Cardiac muscle cell (in vitro differentiated cells and primary cell): ENCODE measurements at places on chromosomes 7 and 10. TPM values are rescaled to one million over a fixed set of nuclear protein-coding genes. Genes with fewer than 3 reads are reported as not detected.

MOGAT3 gene
- total RNA-seq: not detected in 2 replicates

GARS1 gene
- total RNA-seq: 71.5 and 82.9 TPM in 2 replicates

NUDT13 gene
- total RNA-seq: 1.5 and 2.1 TPM in 2 replicates

GPR22 gene
- 0.81 and 1.0 TPM in 2 replicates for total RNA-seq

SPDYE16 gene
- 0.11 and 1.1 TPM in 2 replicates for total RNA-seq

FFAR4 gene
- not detected in 2 replicates for total RNA-seq

CRYGN gene
- total RNA-seq: 1.0 and 1.3 TPM in 2 replicates

HTRA1 gene
- 139 and 154 TPM in 2 replicates for total RNA-seq

PLXNA4 gene
- total RNA-seq: 19.0 and 33.3 TPM in 2 replicates

EVX1 gene
- total RNA-seq: not detected in 2 replicates

MMRN2 gene
- 3.1 and 7.9 TPM in 2 replicates for total RNA-seq

PSD gene
- total RNA-seq: 19.8 and 24.7 TPM in 2 replicates

PNLIPRP2 gene
- total RNA-seq: not detected in 2 replicates

ADCYAP1R1 gene
- total RNA-seq: 0.56 and 4.5 TPM in 2 replicates

TAS2R3 gene
- 1.7 TPM in 1 of 2 replicates, not detected in the other for total RNA-seq

PLPP4 gene
- total RNA-seq: 0.42 and 0.74 TPM in 2 replicates

CH25H gene
- total RNA-seq: not detected in 2 replicates

ASB10 gene
- total RNA-seq: 1.0 and 1.4 TPM in 2 replicates

BICC1 gene
- total RNA-seq: 11.3 and 13.2 TPM in 2 replicates

SFXN2 gene
- total RNA-seq: 10.5 and 14.2 TPM in 2 replicates

GPNMB gene
- total RNA-seq: 0.39 TPM in 1 of 2 replicates, not detected in the other

SLC26A5 gene
- 0.11 and 0.15 TPM in 2 replicates for total RNA-seq

TAS2R41 gene
- total RNA-seq: not detected in 2 replicates

GPR15LG gene
- total RNA-seq: not detected in 2 replicates

FAM107B gene
- 6.0 TPM in 2 replicates for total RNA-seq

PDGFA gene
- total RNA-seq: 22.0 and 25.6 TPM in 2 replicates

THNSL1 gene
- 3.9 and 4.5 TPM in 2 replicates for total RNA-seq

DBNL gene
- 130 TPM in 2 replicates for total RNA-seq

PRPS1L1 gene
- total RNA-seq: not detected in 2 replicates

NEUROG3 gene
- not detected in 2 replicates for total RNA-seq

DNAJB6 gene
- total RNA-seq: 110 and 117 TPM in 2 replicates

HMX3 gene
- not detected in 2 replicates for total RNA-seq

TBXAS1 gene
- 0.83 and 4.1 TPM in 2 replicates for total RNA-seq

TSPAN12 gene
- total RNA-seq: 3.7 and 6.7 TPM in 2 replicates

TACC2 gene
- total RNA-seq: 50.0 and 98.0 TPM in 2 replicates

OGDHL gene
- 35.4 and 44.6 TPM in 2 replicates for total RNA-seq

CDC14C gene
- not detected in 2 replicates for total RNA-seq

USP6NL gene
- 21.2 and 25.4 TPM in 2 replicates for total RNA-seq
